ENCODE measurements at places on chromosomes 3 and 15. TPM values are rescaled to one million over a fixed set of nuclear protein-coding genes. Genes with fewer than 3 reads are reported as not detected.

DNA sequence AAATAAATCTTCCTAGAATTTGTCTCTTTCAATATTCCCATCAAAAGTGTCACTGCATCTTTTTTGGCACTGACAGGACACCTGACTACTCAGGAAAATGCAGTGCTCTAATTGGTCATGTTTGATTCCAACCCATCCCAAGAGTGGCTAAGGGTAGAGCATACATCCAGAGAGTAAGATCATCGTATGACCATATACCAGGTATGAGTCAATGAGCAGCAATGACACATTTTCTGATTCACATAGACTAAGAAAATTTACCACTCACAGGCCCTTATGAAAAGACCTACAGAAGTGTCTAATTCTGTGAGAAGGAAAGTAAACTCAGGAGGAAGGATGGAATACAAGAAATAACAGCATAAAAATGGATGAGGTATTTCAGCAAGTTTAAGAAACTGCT is 434.2 kb downstream of the ZIC1 start:
- no peak for DNase-seq
- H3K27ac ChIP-seq: no peak overlapping the region
- H3K36me3 ChIP-seq: no peaks in the 10 kb centered on the region
- no peaks in the 10 kb centered on the region for H3K27me3 ChIP-seq
- no peak overlapping the region for H3K4me3 ChIP-seq

FGF7 gene
- not detected for total RNA-seq

DNA sequence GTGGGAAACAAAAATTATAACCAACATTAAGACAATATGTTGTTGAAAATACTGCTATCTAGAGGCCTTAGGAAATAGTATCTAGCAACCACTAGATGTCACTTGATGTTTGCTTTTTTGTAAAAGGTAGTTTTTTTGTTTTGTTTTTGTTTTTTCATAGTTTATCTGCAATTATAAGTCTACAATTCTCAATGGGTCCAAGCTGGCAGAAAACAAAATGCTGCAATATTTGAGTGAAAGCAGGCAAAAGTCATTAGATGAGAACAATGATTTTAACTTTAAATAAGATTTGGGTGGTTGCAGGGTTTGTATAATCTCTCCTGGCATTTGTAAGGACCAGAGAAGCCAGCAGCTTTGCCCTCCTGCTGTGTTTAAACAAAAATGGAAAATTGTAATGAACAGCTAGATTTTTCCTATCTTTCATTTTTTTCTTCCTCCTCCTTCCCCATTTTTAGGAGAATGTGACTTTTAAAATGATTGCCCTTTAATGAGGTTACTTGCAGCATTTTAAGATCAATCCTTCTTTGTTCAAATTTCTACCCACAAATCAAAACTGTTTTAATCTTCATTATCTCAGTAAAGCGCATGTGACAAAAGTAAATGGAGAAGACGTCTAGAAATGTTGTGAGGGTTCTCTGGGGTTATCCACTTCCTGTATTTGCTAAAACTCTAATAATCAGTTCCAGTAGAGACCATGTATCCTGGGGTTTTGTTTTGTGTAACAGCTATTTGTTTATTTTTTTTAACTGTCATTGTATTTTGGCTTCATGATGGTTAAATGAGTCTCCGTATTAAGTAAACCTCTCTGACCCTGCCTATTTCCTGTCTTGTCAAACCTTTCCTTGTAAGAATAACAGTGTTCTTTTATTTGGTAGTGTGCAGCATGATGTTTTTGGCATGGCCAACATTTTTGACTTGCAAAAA is 27.3 kb downstream of the DUT start:
- DNase-seq: no peak
- H3K4me1 ChIP-seq: peaks cover 6% of the 10 kb centered on the region
- no peaks in the 10 kb centered on the region for H3K36me3 ChIP-seq
- H3K27ac ChIP-seq: no peak overlapping the region
- no peak overlapping the region for H3K4me3 ChIP-seq

DNA sequence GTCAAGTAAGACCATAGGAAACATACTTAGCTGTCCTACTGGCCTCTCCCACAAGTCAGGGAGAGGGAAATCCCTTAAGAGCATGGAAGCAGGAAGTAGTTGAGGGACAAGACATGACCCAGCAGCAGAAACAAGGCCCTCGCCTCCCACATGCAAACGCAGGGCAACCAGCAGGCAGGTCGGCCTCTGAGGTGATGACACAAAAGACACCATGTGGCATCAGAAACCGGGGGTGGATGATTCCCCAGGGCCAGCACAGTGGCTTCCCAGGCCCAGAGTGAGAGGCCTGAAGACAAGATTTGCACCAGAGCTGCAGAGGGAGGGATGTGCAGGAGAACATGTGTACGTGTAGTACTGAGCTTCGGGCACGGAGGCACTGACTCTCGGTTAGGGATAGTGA is 26.3 kb downstream of the PXYLP1 start:
- peaks cover 84% of the 10 kb centered on the region for H3K4me1 ChIP-seq
- H3K4me3 ChIP-seq: peak overlapping the region; percentile 17
- H3K36me3 ChIP-seq: peaks cover 47% of the 10 kb centered on the region
- no peaks in the 10 kb centered on the region for H3K27me3 ChIP-seq
- peak overlapping the region; percentile 80 for H3K27ac ChIP-seq

DNA sequence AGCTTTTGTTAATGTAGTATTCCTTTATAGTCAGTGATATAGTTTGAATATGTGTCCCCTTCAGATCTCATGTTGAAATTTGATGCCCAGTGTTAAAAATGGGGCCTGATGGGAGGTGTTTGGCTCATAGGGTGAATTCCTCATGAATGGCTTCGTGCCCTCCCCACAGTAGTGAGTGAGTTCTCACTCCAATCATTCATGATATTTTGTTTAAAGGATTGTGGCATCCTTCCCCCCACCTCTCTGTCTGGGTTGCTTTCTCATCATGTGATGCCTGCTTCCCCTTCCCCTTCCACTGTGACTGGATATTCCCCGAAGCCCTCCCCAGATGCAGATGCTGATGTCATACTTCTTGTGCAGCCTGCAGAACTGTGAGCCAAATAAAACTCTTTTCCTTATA is 649.8 kb upstream of the NR2F2 start:
- DNase-seq: no peak
- H3K4me1 ChIP-seq: no peaks in the 10 kb centered on the region
- no peaks in the 10 kb centered on the region for H3K36me3 ChIP-seq
- H3K27me3 ChIP-seq: peaks cover 1% of the 10 kb centered on the region
- no peak overlapping the region for H3K4me3 ChIP-seq

DNA sequence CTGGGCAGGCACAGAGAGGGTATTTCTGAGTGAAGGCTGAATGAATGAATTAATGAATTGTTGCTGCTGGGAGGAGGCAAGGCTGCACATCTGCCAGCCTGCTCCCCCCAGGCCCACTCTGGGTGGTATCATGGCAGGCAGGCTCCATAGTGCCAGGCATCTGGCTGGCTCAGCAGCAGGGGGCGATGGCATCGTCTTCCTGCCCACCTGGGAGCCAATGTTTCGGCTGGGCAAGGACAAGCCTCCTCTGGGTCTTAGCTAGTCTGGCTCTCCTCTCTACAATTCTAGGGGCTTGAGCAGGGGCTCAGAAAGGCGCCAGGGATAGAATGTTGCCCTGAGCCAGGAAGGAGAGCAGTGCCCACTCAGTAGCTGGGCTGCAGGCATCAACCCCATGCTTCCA is 1.7 kb upstream of the TLR9 start:
- no peak overlapping the region for H3K4me3 ChIP-seq
- H3K4me1 ChIP-seq: peaks cover 35% of the 10 kb centered on the region
- peaks cover 34% of the 10 kb centered on the region for H3K36me3 ChIP-seq
- no peak for DNase-seq

ESYT3 gene
- total RNA-seq: 0.09 TPM

- H3K27ac ChIP-seq: peak overlapping the region; percentile 10
- H3K4me3 ChIP-seq: no peak overlapping the region
- H3K4me1 ChIP-seq: peaks cover 22% of the 10 kb centered on the region
- peaks cover 18% of the 10 kb centered on the region for H3K36me3 ChIP-seq
Measured at GRCh38 chr15:83163032-83163431, 44.6 kb downstream of the HDGFL3 start.

RARB gene
- total RNA-seq: not detected

CORO2B gene
- total RNA-seq: 0.41 TPM

DNA sequence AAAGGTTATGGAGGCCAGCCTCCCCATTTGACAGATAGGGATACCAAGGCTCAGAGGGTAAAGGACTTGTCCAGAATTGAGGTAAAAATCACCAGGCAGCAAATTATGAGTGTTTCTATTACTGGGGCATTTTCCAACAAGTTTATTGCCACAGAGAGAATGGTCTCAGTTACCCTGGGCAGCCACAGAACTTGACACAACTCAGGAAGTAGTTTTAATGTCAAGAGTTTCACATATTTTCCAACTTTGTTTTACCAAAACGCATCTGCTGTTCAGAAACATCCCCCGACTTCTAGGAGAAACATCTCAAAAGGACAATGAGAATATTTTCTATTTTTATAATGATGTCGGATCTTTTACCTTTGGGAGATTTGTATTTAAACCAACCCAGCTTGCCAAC is 107.5 kb upstream of the MRPS22 start:
- H3K36me3 ChIP-seq: no peaks in the 10 kb centered on the region
- peaks cover 37% of the 10 kb centered on the region for H3K27me3 ChIP-seq
- DNase-seq: no peak
- H3K4me3 ChIP-seq: no peak overlapping the region
- H3K4me1 ChIP-seq: peaks cover 2% of the 10 kb centered on the region

- peaks cover 44% of the 10 kb centered on the region for H3K36me3 ChIP-seq
- no peak overlapping the region for H3K4me3 ChIP-seq
- peaks cover 18% of the 10 kb centered on the region for H3K4me1 ChIP-seq
- H3K27ac ChIP-seq: no peak overlapping the region
- no peak for DNase-seq
- H3K27me3 ChIP-seq: no peaks in the 10 kb centered on the region
Measured at GRCh38 chr3:195284842-195285241, 13.9 kb upstream of the XXYLT1 start.

TMEM207 gene
- not detected for total RNA-seq

DNA sequence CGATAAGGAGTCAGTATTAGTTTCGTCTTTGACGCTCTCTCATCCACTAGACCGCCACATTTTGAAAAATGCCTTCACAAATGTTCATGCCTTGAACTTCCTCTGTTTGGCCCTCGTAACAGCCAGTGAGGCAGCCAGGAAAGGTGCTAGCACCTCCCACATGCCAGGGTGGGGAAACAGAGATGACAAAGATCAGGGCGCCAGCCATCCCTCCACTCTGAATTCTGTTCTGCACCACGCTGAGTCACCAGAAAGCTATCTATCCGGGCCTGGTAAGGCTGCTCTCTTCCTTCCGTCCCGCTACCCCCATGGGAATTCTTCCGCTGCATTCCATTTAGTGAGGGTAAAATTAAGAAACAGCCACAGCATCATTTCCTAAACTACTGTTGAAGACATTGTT is 31.3 kb upstream of the BCL2L10 start:
- no peak overlapping the region for H3K27ac ChIP-seq
- H3K4me1 ChIP-seq: peaks cover 6% of the 10 kb centered on the region
- DNase-seq: no peak
- H3K36me3 ChIP-seq: peaks cover 23% of the 10 kb centered on the region
- H3K4me3 ChIP-seq: no peak overlapping the region

GREM1 gene
- 0.23 TPM for total RNA-seq

- no peak overlapping the region for H3K4me3 ChIP-seq
- DNase-seq: no peak
- H3K36me3 ChIP-seq: peaks cover 5% of the 10 kb centered on the region
- H3K27ac ChIP-seq: no peak overlapping the region
Measured at GRCh38 chr3:188350961-188351360, 197.0 kb downstream of the LPP start.

GRCh38 chr3:170419557-170420087 is 954 bp downstream of the CLDN11 start:
- no peak for DNase-seq
- peaks cover 41% of the 10 kb centered on the region for H3K27me3 ChIP-seq
